ENCODE measurements at places on chromosomes 11 and 22.

GRCh38 chr11:70568814-70569617, 170.7 kb downstream of the CTTN start:
- no peak for DNase-seq

DNA sequence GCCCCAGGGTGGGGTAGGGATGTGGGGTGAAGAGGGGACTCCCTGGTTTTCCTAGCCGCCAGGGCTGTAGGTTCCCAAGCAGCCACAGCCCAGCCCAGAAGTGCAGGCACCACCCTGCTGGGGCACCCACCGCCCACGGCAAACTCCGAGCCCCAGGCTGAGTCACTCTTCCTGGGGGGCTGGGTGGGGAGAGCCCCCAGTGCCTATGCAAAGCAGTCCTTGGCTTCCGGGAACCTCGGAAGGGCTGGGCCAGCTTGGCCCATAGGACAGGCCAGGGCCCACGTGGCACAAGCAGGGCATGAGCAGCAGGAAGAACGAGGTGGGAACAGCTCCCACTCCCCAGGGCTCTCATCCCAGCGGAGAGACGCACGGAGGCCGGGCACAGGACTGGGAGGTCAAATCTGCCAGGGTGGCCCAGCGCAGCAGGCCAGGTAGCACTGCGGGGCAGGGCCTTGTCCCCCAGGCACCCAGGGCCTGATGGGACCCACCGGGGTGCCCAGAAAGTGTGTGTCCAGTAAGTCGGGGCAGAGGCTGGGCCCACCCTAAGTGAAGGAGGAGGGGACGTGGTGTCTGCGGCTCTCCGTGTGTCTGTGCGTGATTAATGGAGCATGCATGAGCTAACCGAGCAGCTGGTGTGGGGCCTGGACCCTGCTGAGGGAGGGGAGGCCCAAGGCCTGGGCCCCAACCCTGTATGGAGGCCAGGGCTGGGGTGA, 4.6 kb upstream of the IL17REL start:
- DNase-seq: no peak

GRCh38 chr22:30289980-30290313, 642 bp upstream of the CASTOR1 start:
- DNase-seq: no peak

DNA sequence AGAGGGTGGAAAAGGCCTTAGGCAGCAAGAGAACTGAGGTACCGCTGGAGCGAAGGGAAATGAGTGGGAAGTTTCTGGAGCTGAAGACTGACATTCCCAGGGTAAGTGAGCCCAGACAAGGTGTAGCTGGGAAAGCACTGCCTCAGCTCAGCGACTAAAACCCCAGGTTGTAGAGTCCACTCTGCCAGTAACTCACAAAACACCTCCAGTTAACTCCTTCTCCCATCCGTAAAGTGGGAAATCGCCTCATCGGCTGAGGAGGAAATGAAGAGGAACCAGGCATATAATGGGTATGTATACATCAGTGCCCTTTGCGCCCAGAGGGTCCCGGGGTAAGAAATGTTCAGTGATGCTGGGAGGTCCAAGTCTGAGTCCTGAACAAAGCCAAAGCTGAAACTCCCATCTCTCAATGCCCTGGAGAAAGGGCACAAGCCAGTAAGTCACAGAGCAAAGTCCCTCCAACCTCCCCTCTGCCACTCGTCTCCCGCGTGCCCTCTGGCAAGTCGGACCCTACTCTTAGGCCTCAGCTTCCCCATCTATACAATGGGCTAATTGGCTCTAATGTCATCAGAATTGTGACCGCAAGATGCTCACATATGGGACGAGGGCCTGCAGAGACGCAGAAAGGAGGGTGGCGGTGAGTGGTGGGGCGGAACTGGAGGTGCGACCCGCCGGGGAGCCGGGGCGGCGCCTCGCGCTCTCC, 588 bp downstream of the VPS37C start:
- no peak for DNase-seq

- DNase-seq: no peak
Observed at GRCh38 chr11:2448661-2449547, 4.1 kb downstream of the KCNQ1 start.

- no peak for DNase-seq
Observed at GRCh38 chr11:1831338-1832210, 3.2 kb upstream of the SYT8 start.

- DNase-seq: no peak
Observed at GRCh38 chr11:118634431-118635236, 27.2 kb downstream of the PHLDB1 start.

DNA sequence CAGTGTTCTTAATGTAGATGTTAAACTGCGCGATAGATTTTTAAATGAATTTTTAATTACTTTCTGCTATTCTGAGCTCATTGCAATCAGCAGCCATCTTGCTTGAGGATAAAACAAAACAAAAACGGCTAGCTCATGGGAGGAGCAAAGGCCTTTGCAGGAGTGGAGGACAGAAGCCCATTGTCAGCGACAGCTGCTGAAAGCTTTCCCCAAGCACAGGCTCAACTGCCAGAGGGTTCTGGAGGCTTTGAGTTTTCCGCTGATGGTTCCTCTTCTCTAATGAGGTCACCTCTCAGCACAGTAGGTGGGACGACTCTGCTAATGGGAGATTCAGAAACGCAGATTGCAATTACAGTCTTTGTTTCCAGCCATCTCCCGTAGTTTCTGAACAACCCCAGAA, 167.1 kb upstream of the TTC12 start:
- no peak for DNase-seq
